Mesothelial cell of epicardium (in vitro differentiated cells): ENCODE measurements at places on chromosomes 2 and 18.

- DNase-seq = no peak
Measured at GRCh38 chr18:77141401-77142118, 9.0 kb upstream of the MBP start.

DNA sequence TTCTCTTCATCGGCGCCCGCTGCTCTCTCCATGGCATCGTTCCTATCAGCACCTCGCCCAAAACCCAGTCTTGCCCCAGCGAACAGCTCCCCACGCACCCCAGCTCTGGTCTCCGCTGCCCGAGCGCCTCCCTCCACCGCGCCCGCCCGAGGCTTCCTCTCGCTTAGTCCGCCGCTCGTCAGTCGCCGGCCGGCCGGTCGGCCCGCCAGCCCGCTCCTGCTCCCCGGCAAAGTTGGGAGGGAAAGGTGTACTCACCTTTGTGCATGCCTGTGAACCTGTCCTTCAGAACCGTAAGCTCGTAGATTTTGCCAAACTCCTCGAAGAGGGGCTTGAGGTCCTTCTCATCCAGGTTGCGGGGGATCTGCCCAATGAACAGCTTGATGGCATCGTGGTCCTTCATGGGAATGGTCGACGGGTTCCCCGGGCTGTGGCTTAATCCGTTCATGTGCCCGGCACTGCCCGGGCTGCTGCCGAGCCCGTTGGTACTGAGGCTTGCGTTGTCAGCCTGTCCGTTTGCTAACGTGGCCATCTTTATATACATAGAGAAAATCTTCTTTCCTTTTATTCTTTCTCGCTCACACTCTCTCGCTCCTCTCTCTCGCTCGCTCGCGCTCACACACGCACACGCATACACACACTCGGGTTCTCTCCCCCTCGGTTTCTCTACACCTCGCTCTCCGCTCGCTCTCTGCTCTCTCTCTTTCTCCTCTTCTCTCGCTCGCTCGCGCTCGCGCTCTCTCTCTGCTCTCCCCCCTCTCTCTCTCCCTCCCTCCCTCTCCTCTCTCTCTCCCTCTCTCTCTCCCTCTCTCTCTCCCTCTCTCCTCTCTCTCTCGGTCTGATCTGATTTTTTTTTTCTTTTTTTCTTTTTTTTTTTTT, at the start of gene CELF4:
Gene CELF4, minus strand, starts transcription at position 698 of the 876 bp plus-strand sequence.
- no peak for DNase-seq

- DNase-seq = no peak
Measured at GRCh38 chr18:10197097-10197496, 257.3 kb upstream of the APCDD1 start.

DNA sequence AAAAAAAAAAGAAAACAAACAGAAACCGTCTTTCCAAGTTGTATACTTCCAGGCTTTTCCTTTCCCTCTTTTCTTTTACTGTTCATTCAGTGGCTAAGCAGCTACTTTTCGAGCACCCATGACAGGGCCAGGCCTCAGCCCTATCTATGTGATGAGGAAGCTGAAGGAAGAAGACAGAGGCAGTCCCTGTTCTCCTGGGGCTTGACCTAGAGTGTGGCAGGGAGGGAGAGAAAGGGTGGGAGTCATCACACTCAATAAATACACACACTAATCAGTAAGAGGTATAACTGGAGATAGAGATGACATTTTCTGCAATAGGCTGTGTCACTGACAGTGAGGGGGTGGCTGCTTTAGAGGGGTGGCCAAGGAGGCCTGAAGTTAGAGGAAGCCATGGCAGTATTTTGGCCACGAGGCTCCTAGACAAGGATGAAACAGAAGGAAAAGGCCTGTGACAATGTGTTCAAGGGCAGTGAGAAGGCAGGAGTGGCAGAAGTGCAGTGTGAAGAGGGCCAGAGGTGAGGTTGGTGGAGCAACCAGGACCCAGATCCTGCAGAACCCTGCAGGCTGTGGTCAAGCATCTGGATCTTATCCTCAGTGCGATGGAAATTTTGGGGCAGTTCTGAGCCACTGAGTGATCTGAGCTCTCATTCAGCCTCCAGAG, 131.8 kb upstream of the TTC39C start:
- no peak for DNase-seq

DNA sequence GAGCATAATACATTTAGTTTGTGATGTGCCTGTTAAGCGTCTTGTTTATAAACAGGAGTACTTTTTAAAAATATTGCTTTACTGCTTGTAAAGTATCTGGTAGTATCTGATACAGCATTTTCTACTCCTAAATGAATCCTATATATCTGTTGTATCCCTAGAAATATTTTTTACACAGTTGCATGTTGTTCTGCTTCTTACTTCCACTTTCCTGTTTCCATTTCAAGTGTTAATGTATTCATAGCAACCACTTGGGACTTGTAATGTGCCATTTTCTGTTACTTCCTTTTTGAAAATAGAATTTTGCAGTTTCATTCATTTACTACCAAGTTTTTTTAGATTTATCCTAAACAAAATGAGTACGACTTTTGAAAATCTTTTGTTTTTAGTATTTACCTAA, 24.9 kb downstream of the CCNT2 start:
- DNase-seq = no peak

GRCh38 chr2:68238955-68239822, 13.1 kb downstream of the PPP3R1 start:
- no peak for DNase-seq

GRCh38 chr2:216388046-216388884, 16.0 kb upstream of the MARCHF4 start:
- DNase-seq = no peak

DNA sequence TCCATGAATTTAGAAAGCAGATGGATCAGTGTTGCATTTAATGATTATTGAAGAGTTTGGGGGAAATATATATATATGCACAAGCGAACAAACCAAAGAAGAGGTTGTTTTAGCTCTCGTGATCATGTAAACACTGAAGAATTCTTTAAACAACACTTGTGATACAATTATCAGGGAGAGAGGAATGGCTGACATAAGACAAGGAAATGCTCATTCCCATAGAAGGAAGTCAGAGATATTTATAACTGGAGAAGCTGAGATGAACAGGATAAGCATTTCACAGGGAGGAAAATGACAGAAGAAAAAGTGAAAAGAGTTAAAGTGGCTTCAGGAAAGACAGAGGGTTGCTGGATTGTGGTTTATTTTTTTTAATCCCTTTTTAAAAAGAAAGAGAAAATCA, 10.6 kb upstream of the COL6A3 start:
- no peak for DNase-seq

GRCh38 chr18:363301-364085, 95.6 kb upstream of the THOC1 start:
- DNase-seq = no peak

DNA sequence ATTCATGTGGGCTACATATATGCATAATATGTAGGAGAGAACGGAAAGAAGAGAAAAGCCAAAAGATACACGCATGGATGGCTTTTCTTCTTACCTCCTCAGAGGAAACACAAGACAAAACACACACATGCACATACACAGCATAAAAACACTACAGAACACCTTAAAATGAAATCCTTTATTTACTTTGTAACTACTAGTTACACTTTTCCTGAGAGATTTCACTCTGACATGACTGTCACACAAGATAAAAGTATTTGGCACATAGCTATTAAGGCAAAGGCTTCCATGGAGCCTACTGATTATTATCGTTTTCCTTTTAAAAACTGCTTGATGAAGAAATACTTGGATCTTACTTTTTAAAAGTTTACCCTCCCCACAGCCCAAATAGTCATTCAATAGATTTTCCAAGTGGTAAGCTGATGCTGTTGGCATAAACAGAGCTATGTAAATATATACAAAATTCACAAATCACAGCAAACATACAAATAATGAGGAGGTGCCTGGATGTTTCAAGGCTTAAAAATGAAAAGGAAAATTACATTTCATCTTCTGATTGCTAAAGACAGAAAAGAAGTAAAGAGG, 8.6 kb downstream of the ZEB2 start:
- no peak for DNase-seq

GRCh38 chr18:25229920-25230319, 122.0 kb downstream of the ZNF521 start:
- no peak for DNase-seq

- DNase-seq = no peak
Measured at GRCh38 chr2:201483342-201483741, 31.8 kb downstream of the STRADB start.

DNA sequence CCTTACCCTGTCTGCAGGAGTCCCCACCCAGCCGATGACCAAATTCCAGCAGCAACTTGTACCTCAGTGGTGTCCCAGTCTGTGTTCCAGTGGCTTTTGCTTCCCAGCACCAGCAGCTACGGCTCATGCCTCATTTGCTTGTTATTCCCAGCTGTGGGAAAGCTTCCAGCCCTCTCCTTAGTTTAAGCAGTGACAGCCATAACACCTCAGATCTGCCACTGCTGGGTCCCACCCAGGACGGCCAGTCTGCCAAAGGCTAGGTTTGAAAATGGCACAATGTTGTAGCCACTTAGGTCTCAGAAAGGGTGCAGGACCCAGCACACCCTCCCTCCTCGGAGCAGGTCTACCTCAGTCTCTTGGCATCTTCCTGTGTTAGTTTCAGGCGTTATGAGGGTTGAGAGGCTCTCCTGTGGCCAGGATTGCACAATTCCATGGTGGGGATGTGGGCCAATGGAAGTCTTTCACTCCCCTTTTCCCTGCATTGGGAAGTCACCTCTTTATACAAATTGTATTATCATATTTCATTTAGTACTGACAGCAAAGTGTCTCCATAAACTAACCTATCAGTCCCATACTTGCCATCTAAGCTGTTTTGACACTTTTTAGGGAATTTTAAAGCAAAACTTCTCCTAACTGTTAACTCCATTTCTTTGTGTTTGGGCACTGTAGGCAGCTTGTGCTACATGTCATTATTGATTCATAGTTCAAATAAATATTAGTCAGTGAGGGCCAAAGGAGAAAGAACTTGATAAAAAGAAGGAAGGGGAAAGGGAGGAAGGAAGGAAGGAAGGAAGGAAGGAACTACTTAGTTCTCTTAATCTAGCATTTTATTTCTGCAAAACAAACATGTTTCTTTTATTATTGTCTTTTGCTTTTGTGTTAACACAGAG, 62.9 kb upstream of the FAM110C start:
- no peak for DNase-seq

DNA sequence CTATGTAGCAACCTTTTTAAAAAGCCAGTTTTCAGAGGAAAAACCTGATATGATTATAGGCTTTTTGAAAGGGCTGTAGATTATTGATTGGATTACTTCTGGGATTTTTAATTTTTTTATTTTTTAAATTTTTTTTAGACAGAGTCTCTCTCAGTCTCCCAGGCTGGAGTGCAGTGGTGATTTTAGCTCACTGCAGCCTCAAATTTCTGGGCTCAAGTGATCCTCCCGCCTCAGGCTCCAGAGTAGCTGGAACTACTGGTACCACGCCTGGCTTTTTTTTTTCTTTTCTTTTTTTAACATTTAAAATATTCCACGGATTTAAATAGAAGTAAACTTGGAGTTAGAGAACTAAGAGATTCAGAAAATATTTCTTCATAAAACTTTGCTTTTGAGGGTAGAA, 1.2 kb downstream of the MRPL19 start:
- DNase-seq = no peak

DNA sequence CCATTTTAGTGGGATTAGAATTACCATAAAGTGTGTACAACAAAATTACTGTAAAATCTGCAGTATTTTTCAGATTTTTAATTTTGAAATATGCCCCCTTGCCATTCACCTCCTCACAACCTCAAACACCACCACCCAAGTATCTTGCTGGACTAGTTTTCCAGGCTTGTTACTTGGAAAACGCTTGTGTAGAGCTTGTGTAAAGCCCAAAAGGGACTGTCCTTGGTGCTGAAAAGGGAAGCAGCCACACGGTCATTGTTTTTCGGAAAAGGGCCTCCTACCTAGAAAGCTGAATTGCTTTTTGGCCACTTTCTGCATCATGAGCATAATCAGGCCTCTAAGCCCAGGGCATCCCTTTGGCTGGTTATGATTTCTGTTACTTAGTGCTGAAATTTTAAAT, 563.4 kb downstream of the LRRTM4 start:
- DNase-seq = no peak

DNA sequence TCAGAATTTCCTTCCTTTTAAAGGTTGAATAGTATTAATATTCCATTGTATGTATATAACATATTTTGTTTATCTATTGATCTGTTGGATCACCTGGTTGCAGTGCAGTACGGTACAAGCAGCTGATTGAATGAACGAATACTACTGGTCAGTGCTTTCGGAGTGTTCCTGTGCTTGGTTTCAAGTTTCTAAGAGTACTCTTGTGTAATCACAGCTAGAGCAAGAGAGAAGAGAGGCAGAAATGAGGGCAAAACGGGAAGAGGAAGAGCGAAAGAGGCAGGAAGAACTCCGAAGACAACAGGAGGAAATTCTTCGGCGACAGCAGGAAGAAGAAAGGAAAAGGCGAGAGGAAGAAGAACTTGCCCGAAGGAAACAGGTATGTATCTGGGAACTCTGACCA, 40.3 kb upstream of the KCNJ13 start:
- no peak for DNase-seq

GRCh38 chr18:76368271-76368670, 126.8 kb downstream of the ZNF516 start:
- DNase-seq = no peak

DNA sequence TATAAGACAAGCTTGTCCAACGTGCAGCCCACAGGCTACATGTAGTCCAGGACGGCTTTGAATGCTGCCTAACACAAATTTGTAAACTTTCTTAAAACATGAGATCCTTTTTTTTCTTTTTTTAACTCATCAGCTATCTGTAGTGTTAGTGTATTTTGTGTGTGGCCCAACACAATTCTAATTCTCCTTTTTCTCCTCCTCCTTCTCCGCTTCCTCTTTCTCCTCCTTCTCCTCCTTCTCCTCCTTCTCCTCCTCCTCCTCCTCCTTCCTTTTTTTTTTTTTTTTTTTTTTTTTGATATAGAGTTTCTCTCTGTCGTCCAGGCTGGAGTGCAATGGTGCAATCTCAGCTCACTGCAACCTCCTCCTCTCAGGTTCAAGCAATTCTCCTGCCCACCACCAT, 39.3 kb upstream of the GTF2A1L start:
- DNase-seq = no peak

DNA sequence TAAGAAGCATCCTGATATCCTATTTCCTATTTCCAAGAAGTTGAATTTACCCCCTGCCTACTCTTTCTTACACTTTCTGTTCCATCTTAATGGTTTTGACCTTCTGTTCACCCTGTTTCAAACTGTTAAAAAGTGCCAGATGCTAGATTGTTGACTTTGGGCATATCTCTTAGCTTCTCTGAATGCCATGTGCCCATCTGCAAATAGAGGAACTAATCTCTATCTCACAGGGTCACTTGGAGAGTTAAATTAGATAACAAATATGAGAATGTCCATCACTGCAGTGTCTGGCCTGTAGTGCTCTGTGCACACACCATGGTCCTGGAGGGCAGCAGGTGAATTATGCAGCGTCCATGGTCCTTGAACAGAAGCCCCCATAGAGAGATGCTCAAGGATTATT, 83.8 kb downstream of the LRATD1 start:
- no peak for DNase-seq
